AG09319 (cell line): ENCODE measurements at places on chromosomes 4 and X.

DNA sequence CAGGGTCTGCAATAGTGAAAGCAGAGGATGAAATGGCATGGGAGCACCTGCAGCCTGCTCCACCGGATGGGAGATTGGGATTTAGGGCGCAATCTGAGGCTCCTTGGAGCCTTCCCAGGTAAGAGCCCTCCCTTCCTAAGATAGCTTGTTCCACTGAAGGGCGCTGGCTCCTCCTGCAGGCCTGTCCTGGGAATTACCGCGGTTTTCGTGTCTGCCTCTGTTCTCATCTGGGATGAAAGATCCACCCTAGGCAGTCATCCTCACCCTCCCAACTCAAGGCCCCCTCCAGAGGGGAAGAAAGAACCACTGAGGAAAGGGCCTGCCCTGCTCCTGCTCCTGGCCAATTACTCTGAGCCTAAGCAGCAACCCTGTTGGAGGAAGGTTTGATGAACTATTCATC is 547.5 kb downstream of the SMARCA1 start:
- DNase-seq: no peak

GRCh38 chr4:152259866-152260265 is 276.0 kb downstream of the FBXW7 start:
- DNase-seq: no peak

- no peak for DNase-seq
Measured at GRCh38 chr4:1241936-1242505, 6.9 kb downstream of the CTBP1 start.

DNA sequence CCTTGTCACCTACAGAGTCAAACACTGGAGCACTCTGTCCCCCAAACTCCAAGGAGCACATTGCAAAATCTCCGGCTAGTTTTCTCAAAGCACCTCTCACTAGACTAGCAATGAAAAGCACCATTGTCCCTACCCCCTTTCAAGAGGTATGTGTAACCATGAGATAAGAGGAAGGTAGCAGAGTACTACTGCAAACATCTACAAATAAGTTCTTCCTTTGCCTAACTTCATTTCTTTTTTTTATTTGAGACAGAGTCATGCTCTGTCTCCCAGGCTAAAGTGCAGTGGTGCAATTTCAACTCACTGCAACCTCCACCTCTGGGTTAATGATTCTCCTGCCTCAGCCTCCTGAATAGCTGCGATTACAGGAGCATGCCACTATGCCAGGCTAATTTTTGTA is 17.7 kb downstream of the PPP4R3C start:
- DNase-seq: no peak

GRCh38 chr4:129804461-129804981 is 708.6 kb downstream of the C4orf33 start:
- DNase-seq: no peak
